M059J (cell line): ENCODE measurements at places on chromosomes 2 and 18.
A peak's percentile ranks its signal among the peaks of the same experiment; 100 is the strongest.

GRCh38 chr2:72961036-72961720, 43.9 kb downstream of the EMX1 start:
- DNase-seq: no peak

GRCh38 chr18:62725896-62726295, 10.6 kb downstream of the PHLPP1 start:
- no peak for DNase-seq

GRCh38 chr2:14536976-14537375, 95.5 kb upstream of the LRATD1 start:
- DNase-seq: no peak

GRCh38 chr2:234967201-234967869, 15.5 kb downstream of the SH3BP4 start:
- no peak for DNase-seq

- DNase-seq: no peak
Measured at GRCh38 chr18:58264840-58265239, 220.8 kb downstream of the NEDD4L start.

DNA sequence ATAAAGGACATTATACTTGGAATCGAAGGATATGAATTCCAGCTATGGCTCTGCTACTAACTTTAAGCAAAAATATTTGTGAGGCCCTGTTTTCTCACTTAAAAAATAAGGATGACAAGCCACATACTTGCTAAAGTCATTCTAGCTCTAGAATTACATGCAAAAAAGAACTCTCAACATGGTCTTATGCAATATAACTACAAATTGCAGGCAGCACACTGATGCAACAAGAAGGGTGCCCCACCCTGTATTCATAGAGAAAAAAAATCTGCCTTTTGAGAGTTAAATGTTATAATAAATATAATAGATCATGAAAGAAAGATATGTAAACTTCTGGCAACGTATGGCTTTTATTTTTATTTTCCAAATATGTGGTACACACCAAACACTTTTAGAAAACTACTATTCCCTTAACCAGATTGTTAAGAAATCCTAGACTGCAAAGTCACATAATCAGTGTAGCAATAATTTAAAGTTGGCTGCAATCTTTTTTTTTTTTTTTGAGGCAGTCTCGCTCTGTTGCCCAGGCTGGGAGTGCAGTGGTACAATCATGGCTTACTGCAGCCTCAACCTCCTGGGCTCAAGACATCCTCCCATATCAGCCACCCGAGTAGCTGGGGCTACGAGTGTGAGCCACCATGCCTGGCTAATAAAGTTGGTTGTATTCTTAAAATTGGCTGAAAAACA, 40.2 kb upstream of the WDSUB1 start:
- DNase-seq: no peak

GRCh38 chr18:57918601-57919000, 115.5 kb upstream of the ATP8B1 start:
- DNase-seq: no peak

- DNase-seq: peak; percentile 83
Measured at GRCh38 chr2:67867735-67868134, 195.1 kb downstream of the C1D start.

DNA sequence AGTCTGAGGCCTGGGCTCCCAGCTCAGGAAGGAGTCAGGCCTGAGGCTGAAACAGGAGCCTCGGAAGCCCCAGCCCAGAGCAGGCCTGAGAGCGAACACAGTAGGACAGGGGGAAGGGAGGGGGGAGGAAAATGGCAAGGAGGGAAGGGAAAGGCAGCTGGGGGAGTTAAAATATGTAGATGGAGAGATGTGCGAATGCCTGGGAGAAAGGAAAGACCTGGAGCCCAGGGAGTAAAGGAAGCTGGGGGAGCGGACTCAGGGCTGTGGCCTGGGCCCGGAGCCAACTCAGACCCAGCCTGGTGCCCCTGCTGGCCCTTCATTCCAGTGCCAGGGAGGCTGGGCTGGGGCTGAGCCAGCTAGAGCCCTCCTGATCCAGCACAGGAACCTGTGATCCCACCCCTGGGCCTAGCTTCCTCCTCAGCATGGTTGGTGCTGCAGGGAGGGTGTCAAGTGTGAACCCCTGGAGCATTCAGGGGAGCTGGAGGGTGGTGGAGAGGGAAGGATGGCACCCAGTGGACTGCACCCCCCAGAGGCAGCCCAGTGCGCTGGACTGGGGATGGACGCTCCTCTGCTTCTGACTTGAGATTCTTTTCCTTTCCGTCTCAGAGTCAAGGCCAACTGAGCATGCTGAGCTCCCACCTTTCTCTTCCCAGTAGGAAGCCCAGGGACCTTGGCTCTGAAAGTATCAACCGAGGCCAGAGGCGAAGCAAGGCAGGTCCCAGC, 46.3 kb downstream of the EMX1 start:
- no peak for DNase-seq

- DNase-seq: no peak
Measured at GRCh38 chr2:112718863-112719370, 1.9 kb upstream of the NT5DC4 start.
